ENCODE measurements at places on chromosomes 11 and 22. TPM values are rescaled to one million over a fixed set of nuclear protein-coding genes. Genes with fewer than 3 reads are reported as not detected.
A peak's percentile ranks its signal among the peaks of the same experiment; 100 is the strongest.

DNA sequence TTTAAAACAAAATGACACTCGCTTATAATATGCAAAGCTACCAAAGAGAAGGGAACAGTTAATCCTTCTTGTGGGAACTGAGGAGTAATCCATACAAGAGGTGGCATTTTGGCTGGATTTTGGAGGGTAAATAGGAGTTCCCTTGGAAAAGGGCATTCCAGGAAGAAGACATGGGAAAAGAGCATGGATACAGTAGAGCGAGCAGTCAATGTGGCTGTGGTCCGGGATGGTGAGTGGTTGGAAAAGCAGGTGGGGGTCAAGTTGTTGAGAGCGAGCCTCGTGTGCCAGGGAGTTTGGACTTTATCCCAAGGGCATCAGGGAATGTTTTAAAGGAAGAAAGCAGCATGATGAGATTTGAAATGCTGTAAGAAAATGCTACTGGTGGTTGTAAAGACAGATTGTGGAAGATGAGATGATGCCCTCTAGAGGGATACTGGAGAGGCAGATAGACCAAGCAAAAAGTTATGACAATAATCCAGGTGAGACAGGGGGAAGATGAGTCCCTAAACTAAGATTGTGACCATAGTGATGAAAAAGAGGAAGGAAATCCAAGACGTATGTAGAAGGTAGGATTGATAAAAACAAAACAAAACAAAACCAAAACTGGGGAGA is 3.8 kb upstream of the MMP7 start:
- DNase-seq, result no peak

GRCh38 chr22:36510384-36510783 is 3.5 kb upstream of the FOXRED2 start:
- DNase-seq, result no peak

DNA sequence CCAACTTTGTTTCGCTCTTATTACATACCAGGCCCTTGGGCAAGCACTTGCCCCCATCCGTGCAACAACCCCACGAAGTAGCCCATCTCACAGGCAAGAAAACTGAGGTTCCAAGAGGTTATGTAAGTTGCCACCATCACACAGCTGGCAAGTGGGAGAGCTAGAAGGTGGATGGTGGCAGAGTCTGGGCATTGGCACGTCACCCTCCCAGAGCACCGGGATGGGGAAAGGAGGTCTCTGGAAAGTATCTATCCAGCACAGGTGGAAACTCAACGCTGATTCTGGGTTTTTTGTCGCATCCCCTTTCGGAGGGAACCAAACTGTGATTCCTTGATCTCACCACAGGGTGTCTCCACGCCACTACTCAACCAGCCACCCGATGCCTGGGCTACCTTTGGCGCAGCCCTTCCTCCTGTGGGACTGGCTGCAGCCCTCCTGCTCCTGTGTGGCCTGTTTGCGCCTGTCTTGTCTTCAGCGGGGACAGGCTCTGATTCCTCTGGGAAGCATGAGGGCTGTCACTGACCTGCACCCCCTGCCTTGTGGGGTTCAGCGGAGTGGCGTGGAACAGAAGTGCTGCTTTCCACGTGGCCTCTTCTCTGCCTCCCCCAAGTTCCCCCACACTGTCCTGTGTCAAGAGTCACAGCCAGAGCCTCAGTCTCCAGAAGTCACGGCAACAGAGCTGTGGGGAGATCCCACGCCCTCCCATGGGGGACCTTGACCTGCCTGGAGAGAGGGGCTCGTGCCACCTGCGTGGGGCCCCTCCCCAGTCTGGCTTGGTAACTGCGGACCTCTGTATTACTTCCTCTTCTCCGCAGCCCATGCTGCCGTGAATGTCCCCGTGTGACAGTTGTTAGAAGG is 34.4 kb upstream of the TRIM29 start:
- DNase-seq, result peak; percentile 59

IGSF22 gene
- total RNA-seq, result 0.34 TPM

DNA sequence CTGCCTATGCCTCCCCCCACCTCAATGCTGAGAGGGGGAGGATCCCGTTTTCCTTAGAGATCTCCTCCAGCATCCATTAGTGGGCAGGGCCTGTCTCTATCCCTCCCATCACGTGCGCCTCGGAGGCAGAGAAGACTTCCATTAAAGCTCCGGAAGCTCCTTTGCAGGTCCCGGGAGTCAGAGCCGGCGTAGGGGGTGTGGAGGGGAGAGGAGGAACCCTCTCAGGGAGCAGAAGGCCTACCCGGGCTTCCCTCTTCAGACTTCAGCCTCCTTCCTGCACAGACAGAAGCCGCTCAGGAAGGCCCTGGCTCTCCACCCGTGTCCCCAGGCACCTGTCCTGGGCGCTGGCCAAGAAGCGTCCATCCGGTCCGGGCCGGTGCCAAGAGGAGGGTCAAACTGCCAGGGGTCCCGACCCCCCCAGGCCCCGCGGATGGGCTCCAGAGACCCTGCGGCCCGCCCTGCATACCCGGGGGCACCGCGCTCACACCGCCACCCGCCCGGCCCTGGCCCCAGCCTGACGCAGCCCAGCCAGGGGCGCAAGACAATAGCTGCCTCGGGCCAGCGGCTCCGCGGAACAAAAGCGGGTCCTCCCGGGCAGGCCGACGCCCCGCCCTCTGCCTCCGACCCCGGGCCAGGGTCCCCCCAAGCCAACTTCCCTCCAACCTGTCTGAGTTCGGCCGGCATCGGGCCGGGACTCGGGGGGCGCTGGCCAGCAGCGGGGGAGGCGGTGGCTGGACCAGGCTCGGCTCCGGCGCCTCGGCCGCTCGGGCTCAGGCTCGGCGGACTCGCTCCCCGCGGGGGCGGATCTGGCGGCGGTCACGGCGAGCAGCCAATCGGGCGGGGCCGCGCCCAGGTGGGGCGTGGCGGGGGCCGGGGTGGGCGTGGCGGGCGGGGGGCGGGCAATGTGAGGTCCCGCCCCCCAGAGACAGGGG is 29.9 kb downstream of the ARVCF start:
- DNase-seq, result peak; percentile 82

DNA sequence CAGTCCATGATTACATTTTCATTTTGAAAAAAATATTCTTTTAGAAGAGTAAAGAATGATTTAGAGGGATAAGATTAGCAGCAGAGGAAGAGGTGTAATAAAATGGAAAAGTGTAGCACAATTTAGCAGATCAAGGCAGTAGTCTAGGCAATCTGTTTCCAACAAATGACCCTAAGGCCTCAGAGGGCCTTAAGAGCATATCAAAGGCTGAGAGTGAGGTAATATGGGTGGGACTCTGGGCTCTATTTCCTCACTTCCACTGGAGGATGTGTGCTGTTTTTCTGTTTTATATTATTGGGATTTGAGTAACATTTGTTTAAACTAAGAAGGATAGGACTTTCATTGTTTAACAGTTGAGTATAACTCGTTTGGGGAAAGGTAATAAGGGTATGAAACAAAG is 28.8 kb downstream of the CCDC81 start:
- no peak for DNase-seq

GRCh38 chr11:98358551-98358950 is 662.2 kb upstream of the CNTN5 start:
- DNase-seq, result no peak

GRCh38 chr11:117230999-117231841 is 653 bp downstream of the PCSK7 start:
- no peak for DNase-seq

DNA sequence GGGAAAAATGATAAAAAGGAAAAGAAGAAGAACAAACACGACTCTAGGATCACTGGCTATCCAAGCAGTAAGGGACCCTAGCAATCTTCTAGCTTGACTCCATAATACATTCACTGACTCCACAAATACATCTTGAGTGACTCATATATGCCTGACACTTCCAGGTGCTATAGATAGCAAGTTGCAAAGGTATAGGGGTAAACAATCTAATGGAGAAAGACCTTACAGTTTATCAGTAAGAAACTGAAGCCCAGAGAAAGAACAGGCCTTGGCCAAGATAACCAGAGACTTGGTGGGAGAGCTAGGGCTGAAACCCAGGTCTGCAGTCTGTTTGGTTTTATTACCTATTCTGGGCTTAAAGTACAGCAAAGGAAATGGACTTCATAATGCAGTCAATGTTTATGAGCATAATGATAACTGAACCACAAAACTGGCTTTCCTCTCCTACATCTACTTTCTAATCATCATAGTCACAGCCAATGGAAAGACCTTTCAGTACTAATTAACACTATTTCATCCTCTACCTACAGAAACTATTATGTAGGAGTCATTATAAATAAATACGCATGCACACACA is 19.7 kb upstream of the SLC5A1 start:
- no peak for DNase-seq

DNA sequence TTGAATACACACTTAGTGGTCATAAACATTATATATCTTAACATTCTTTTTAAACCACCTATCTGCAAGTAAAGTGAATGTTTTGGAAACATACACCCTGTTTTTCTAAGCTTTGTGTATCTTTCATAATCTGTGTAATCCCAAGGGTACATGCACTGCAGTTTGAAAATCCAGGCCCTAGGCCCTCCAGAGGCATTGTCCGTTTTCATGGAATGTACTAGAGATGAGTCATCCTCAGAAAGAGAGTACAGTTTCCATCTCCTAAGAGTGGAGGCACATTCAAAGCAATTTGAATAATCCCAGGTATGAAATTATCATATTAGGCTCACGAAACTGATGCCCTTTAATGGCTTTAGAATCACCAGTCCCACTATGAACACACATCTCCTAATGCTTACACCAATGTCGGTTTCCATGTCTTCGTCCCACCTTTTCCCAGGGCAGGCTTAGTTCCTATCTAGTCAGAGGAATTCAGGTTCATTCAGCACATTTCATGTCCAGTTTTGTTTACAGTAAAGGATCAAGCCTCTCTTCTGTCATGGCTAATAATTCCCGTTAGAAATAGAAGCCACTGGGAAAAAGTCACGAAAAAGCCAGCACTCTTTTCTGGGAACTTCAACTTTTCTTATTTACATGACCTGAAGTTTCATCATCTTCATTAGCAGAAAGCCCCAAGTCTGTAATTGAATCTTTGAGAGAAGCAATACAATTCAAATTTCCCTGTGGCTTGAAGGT is 39.5 kb upstream of the CD44 start:
- DNase-seq, result no peak

- DNase-seq, result no peak
Measured at GRCh38 chr22:22105364-22105763, 122.8 kb upstream of the TOP3B start.

- no peak for DNase-seq
Measured at GRCh38 chr11:12329169-12329568, 48.2 kb upstream of the PARVA start.

GRCh38 chr11:14308897-14309387 is 50.0 kb downstream of the RRAS2 start:
- no peak for DNase-seq

DNA sequence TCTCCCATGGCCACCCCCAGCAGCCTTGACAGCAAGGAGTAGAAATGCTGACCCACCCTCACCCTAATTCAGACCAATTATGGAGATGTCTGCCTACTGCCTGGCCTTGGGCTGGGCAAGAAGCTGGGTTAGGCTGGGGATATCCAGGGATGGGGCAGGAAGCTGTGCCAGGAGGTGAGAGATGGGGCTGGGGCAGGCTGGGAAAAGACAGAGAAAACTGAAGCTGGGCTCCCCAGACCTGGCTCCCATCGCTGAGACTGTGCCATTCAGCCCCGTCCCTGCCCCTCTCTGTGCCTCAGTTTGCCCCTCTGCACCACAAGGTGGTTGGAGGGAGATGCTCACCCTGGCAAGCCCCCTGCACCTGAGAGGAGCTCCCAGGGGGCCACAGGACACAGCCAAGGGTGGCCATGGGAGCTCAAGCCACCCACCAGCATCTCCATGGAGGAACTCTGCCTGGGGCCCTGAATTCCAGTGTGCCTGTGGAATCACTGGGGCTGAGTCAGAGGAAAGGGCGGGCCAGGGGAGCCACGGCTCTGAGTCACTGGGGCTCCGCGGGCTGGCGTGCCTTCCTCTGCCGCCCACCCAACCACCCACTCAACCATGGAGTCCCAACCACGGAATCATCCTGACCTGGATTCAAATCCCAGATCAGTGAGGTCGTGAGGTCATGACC is 6.0 kb upstream of the CARD10 start:
- peak; percentile 14 for DNase-seq

MMP27 gene
- total RNA-seq, result not detected

GRCh38 chr22:46460857-46461256 is 76.6 kb downstream of the CELSR1 start:
- DNase-seq, result no peak

DNA sequence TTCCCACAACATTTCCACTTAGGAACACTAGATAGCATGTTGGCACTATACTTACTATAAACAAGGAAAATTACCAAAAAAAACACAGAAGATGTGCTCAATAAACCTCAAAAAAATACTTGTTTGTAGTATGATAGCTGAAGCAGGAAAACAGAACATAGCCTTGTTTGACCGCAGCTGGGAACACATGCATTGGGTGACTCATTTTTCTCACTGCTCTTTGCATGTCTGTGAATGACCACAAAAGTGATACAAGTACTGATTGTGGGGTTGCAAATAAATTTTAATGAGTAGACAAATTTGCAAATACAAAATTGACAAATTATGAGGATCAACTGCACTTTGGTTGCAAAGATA is 22.8 kb upstream of the GUCY1A2 start:
- no peak for DNase-seq

- DNase-seq, result no peak
Measured at GRCh38 chr11:18495271-18495670, 31.5 kb downstream of the TSG101 start.

DNA sequence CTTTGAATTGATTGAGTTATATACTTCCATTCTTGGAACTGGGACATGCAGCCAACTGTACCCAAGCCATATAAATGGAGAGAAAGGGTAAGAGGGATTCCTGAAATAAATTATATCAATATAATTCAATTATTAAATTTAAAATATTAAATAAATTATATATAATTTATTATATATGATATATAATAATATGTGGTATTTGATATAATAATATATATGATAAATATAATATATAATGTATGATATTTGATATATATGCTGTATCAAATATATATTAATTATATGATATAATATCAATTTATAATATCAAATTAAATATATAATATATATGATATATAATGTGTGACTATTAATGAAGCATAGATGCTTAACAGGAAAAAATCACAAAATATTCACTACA is 677.0 kb downstream of the NELL1 start:
- DNase-seq, result no peak

DNA sequence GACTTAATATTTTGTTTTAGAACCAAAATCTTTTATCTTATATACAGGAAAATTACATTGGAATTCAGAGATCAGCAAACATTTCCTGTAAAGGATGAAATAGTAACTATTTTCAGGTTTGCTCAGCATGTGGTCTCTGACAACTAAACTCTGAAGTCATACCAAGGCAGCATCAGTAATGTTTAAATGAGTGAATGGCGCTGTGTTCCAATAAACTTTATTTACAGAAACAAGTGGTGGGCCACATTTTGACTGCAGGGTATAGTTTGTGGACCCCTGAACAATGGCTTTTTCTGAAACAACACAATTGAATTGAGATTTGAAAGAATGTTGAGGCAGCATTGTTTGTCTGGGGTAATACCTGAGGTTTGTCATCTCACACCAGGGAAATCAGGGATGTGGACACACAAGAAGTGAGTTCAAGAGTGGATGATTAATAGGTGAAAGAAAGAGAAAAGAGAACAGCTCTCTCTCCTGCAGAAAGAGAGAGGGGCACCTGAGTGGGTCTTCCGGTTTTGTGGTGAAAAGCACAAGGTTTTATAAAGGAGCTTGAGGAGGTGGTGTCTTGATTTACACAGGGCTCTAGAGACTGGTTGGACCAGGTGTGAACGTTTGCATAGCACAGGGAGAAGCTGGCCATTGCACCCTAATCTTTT is 113.5 kb upstream of the VPREB1 start:
- no peak for DNase-seq

PHF21B gene
- total RNA-seq, result 0.83 TPM

- no peak for DNase-seq
Measured at GRCh38 chr11:119993722-119994121, 144.2 kb downstream of the TRIM29 start.

- DNase-seq, result no peak
Measured at GRCh38 chr22:39230261-39231196, 14.3 kb downstream of the PDGFB start.

Measured in activated T-cell treated with anti-CD3 and anti-CD28 coated beads, Interleukin-2, amount 50 U/mL, for 72 hours (primary cell).